ENCODE measurements at places on chromosomes 7 and 10.

DNA sequence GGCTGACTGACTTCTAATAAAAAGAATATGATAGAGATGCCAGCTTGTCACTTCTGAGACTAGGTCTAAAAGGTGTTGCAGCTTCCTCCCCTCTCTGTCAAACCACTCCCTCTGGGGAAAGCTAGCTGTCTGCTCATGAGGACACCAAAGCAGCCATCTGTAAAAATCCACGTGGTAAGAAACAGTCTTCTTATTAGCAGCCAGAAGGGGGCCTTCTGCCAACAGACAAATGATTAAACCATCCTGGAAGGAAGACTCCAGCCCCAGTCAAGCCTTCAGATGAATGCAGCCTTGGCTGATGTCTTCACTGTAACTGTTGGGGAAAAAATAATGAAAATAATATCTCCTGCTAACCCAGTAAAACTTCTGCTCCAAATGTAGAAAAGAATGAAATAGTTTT, 41.9 kb upstream of the DAGLB start:
- DNase-seq: no peak

- DNase-seq: no peak
Measured at GRCh38 chr7:86212976-86213375, 430.7 kb upstream of the GRM3 start.

DNA sequence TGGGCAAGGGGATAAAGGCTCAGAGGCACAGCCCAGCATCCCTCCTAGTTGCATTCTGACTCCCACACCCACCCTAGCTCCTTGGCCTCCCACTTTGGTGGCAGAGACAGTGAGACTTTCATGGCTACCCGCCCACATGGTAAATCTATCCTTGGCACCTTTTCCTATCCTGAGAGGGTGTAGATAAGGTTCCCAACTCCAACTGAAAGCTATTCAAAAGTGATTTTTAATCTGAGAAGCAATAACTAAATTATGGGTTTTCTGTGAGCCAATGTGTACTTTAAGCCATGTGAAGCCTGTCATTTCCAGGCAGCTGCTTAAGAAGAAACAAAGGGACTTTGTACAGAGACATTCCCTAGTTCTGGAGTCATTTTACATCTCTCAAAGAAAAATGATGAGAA, 9.1 kb downstream of the LAMB1 start:
- no peak for DNase-seq

GRCh38 chr7:12638851-12639456, 48.5 kb upstream of the ARL4A start:
- no peak for DNase-seq

GRCh38 chr10:93715345-93715744, 13.0 kb upstream of the FRA10AC1 start:
- DNase-seq: no peak

DNA sequence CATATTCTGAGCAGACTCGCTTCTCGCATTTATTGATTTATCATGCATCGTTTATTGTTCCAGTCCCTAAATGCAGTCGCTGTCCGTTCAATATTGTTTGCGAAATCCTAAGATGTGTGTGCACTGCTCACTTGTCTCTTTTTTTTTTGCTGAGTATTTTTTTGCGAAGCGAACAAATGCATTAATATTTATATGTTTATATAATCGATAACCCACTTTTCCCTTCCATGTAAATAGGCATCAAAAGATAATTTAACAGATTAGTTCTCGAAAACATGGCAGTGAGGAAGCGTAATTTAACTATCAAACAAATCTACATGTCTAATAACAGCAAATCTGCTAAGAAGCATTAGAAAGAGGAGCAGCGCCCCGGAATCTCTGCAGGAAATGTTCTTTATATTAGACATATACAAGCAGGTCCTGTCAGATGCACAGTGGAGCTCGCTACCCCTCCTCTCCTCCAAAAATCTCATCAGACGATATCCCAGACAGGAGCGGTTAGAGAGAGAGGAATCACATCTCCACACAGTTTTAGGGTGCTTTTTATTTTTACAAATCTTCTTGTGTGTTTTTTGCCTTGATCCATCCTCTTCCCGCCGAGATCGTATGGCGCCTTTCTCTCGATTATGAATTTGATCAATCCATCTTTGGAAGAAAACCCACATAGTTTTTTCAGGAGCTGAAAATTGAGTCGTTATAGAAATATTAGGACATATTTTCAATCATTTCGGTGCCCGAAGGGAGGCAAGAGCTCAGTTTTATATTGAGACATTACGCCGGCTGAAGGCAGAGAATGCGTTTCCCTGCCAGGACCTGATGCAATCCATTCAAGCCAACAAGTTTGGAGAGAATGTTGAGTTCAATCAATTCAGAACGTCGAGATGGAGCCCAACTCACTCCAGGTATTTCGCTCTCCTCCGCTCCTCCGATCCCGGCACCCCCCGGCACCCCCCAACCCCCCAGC, at the start of gene ARID5B:
Gene ARID5B, plus strand, starts transcription at position 871 of the 964 bp plus-strand sequence. Its CDS starts 11 bp downstream, at position 882.
- peak; percentile 20 for DNase-seq

GRCh38 chr7:157058701-157059100, 48.2 kb upstream of the MNX1 start:
- DNase-seq: no peak

DNA sequence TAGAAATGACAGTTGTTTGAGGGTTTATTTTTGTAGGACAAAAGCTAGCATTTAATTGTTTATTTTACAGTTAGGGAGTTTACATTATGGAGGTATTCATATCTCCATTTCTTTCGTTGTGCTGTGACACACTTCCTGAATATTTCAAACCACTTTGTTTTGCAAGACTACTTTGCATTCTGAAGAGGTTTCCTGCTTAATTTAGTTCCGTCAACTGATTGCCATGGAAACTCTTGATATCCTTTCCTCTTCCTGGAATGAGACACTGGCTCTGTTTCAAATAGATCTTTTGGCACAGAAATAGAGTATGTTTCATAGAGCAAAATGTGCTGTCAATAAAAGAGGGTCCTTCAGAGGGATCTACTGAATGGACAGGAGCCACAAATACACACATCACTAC, 159.5 kb upstream of the AGR3 start:
- no peak for DNase-seq

DNA sequence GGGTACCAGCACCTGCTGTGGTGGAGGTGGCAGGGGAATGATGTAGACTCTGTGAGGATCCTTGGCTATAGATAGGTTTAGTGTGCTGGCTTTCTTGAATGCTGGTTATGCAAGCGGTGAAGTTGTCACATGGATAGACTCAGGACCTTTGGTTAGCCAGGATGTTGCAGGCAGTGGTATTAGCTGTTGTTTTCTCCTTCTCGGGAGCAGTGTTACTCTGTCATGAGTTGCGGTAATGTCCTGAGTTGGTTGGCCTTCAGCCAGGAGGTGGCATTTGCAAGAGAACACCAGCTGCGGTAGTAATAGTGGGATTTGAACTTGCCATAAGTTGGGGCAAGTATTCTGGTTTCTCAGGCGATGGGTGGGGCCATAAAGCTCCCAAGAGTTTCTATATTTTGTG, 10.8 kb downstream of the AGK start:
- no peak for DNase-seq

DNA sequence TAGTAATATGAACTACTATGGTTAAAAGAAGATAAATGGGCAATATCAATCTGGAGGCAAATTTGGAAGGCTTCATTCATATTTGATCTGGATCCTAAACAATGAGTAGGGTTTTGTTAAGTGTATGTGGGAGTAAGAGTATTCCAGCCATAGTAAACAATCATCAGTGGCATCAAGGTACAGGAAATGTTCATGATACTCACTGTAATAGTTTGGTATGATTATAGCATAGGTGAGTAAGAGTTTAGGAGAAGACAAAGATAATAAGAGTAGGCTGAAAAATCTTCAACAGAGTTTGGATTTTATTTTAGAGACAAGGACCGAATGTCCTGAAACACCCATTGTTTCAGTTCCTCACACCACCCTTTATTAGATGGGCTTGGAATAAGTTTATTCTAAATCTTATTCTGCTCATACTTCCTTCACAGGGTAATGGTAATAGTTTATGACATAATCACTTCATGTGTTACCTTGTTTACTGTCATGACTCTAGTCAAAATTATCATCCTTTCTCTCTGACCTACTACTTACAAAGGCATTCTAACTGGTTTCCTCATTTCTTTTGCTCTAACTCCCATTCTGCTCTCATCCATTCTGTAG, 38.9 kb downstream of the BRAF start:
- no peak for DNase-seq

DNA sequence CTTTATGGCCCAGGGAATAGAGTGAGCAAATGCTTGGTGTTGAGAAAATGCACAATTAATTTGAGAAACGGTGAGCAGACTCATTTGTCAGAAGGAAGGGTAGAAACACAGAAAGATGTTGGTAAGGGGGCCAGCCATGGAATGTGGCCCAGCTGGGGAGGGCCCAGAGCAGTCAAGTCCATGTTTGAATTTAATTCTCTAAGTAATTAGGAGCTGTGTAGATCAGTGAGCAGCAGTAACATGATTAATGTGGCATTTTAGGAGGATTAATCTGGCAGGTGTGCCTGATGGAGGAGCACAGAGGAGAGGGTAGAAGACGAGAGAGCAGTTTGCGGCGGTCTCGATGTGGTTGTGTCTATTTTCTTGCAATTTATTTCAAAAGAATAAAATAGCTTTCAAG, 218.7 kb downstream of the FRMD4A start:
- no peak for DNase-seq

DNA sequence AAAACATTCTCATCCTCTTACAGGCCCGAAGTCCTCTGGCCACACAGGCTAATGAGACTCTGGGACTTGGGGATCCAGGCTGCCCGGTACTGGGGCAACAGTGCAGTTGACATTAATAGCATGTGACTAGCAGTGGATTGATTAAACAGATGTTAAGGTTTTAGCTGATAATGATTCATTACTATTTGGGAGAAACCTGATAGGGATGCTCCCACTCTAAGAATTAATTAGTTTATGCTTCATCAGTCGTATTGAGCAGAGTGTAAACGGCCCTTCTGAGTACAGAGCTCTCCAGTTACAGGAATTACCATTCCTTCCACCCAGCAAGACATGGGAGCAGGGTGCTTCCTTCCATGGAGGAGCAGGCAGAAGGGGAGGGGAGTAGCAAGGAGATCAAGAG, 82.7 kb downstream of the RPS24 start:
- DNase-seq: no peak

GRCh38 chr10:110357252-110357780, 52.6 kb upstream of the SMNDC1 start:
- DNase-seq: peak; percentile 50

- no peak for DNase-seq
Measured at GRCh38 chr7:68682910-68683309, 915.4 kb upstream of the AUTS2 start.

DNA sequence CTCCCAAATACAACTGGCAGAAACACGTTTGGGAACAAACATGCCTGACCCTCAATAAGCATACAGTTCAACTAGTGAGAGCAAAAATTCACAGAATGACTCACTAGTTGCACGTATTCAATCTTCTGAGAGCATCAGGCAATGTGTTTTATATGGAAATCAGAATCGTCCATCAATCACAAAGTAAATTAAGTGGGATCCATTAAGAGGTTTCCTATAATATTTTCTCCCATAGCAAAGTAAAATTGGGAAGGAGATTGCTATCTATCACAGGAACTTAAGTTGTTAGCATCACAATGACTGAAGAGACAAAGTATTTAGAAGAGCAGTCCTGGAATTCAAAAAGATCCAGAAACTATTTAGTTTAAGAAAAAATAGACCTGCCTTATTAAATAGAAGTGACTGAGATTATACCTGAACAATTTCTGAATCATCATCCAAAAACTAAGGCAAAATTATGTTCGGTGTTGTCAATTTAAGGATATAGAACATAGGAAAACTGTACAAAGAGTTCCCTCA, 28.3 kb downstream of the INHBA start:
- no peak for DNase-seq

DNA sequence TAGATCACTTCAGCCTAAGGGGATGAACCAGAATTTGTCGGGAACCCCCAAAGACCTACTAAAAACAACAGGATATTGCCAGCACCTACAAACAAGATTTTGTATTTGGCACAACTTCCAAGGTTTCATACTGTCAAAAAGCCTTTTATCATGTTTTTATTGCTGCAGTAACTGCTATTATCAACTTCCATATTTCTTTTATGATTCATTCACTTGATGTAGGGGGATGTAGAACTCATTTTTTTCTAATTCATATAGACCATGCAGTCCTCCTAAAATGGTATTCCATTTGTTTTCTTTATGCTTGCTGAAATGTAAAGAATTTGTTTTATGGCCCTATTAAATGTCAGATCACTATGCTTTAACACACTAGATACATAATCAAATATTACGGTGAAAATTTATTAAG, 30.0 kb upstream of the WNT16 start:
- no peak for DNase-seq

- no peak for DNase-seq
Measured at GRCh38 chr10:63429281-63429680, 36.5 kb downstream of the JMJD1C start.

DNA sequence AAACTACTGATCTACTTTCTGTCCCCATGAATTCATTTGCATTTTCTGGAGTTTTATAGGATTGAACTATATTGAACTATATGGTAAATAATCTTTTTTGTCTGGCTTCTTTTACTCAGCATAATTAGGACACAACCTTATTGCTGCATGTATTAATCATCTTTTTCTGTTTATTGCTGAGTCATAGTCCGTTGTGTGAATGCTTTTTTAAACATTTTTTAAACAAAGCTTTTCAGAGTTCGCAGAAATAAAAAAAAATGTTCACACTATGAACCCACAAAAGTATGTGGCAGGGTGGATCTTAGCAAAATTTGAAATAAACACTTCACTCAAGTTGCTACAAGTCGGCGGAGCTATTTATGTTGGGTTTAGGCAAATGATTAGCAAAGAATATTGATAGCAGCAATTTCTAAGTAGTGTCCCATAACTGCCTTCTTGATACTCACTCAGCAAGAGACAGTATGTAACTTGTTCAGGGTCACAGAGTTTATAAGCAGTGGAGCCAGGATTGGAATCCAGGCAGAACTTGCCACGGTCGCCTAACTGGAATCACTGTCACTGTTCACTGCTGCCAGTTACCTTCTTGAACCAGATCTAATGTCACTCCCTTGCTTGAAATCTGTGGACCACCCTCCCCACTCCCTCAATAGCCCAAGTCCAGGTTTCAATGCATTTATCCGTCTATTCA, 5.6 kb downstream of the CH25H start:
- DNase-seq: no peak

GRCh38 chr7:209906-210305, 17.5 kb downstream of the FAM20C start:
- DNase-seq: no peak

All from stimulated activated effector memory CD8-positive, alpha-beta T cell treated with anti-CD3 and anti-CD28 coated beads, Interleukin-12 subunit alpha, Interleukin-12 subunit beta, amount 100 ng/mL, for 72 hours (primary cell).